ENCODE measurements at places on chromosomes 5 and 9.
A peak's percentile ranks its signal among the peaks of the same experiment; 100 is the strongest.

GRCh38 chr5:130280528-130281217, 376.4 kb downstream of the CHSY3 start:
- DNase-seq: no peak

DNA sequence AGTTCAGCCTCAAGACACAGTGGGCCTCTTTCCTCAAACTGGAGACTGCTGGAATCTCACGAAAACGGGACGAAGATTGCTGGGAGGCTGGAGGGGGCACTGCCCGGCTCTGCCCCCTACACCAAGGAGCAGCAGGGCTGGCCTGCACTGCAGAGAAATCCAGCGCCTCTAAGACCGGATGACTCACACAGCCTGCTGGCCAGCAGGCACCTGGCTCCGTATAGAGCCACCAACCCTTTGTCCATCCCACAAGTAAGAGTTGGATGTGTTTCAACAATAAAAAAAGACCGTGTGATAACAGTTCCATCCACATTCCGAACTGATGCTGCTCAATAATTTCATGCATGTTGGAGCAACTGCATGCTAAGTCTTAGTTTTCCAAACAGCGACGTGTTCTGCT, 11.5 kb downstream of the CCDC127 start:
- no peak for DNase-seq

DNA sequence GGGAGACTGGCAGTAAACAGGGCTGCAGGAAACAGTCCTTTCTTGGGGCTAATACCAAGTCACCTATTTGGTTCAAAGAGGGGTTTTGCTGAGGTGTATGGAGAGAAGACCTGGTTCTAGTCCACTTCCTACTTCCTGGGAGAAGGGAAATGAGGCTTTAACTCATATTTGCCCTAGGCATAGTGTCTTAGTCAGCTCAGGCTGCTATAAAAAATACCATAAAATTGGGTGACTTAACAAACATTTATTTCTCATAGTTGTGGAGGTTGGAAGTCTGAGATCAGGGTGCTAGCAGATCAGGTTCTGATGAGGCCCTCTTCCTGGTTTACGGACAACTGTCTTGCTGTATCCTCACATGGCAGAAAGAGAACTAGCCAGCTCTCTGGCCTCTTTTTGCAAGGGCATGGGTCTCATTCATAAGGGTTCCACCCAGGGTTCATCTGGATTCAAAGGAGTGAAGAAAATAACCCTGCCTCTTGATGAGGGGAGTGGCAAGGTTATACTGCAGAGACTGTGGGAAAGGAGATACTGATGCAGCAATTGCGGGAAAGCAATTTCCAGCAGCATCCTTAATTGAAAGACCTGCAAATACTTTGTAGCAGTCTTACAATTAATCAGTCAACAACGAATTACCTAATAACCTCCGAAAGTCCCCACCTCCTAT, 40.5 kb downstream of the ANKDD1B start:
- DNase-seq: no peak

- DNase-seq: no peak
Observed at GRCh38 chr5:72084876-72085275, 22.4 kb upstream of the MAP1B start.

- no peak for DNase-seq
Observed at GRCh38 chr5:155625315-155625714, 611.8 kb downstream of the KIF4B start.

DNA sequence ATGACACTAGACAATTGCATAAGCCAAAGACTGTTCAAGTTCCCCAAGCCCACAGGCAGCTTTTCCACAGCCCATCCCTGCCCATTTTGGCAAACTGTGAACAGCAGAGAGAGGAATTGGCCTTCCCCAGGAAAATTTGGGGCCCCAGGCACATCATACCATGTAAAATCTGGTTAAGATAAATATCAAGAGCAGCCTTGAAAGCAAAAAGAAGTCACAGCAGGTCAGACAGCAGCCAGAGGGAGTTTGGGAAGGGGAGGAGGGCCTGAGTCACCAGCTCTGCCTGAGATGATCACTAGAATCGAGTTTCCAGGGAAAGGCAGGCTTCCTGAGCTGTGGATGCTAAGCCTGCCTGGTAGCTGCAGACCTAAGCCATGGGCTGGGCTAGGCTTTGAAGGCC, 179.2 kb downstream of the RFK start:
- no peak for DNase-seq

DNA sequence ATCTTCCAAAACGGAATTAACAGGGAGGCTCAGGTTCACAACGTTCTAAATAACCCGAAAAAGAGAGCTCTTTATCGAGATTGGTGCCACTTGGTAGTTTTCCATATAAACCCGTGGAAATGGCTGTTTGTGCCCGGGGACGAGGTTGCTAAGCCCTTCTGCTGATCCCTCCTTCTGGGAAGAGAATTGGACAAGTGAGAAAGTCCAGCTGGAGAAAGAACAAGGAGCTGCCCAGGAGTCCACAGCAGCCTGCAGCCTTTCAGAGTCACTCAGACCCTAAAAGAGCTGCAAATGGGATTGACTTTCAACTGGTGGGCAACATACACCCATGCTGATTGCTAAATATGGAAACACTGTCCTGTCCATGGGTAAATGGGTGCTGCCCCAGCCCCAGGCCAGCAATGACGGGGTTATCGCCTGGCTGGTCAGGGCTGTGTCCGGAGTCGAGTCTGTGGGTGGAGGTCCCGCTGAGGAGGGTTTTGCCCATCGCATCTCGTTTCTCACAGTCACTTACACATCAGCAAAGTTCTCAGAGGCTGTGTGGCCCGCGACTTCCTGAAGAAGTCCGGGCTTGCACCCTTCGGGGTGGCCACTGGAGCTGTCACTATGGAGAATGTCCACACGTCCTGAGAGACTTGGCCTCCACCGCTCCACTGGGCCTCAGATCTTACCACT, 40.7 kb upstream of the HSD17B3 start:
- DNase-seq: no peak

DNA sequence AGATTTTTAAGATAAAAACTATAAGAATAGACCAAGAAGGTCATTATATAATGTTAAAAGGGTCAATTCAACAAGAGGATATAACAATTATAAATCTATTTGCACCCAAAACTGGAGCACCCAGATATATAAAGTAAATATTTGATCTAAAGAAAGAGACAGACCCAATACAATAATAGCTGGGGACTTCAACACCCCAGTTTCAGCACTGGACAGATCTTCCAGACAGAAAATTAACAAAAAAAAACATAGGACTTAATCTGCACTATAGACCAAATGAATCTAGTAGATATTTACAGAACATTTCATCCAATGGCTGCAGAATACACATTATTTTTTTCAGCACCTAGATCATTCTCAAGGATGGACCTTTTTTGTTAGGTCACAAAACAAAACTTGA, 331.9 kb downstream of the SPOCK1 start:
- DNase-seq: no peak

GRCh38 chr5:159342840-159343239, 12.6 kb upstream of the IL12B start:
- DNase-seq: no peak

DNA sequence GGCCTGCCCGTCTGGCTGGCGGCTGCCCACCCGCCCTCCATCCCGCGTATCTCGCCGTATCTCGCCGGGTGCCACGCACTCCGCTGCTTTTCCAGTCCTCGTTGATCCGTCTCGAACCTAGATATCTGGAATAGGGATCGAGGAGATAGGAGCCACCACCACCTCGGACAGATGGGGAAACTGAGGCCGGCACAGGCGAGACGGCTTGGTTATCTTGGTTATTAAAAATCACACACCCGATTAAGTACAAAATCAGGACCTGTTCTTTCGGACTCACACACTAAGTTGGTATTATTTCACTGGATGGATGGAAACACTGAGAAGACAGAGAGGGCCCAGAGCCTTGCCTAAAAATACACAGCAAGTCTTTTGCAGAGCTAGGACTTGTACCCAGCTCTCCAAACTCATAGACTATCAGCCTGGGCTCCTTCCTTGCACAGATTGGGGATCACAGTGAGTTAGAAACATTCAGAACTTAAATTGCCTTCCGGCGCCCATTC, 678 bp downstream of the SLC26A2 start:
- no peak for DNase-seq

- no peak for DNase-seq
Observed at GRCh38 chr9:134410071-134410834, 84.0 kb downstream of the RXRA start.

- peak; percentile 19 for DNase-seq
Observed at GRCh38 chr9:133771486-133772482, 33.6 kb upstream of the SARDH start.

DNA sequence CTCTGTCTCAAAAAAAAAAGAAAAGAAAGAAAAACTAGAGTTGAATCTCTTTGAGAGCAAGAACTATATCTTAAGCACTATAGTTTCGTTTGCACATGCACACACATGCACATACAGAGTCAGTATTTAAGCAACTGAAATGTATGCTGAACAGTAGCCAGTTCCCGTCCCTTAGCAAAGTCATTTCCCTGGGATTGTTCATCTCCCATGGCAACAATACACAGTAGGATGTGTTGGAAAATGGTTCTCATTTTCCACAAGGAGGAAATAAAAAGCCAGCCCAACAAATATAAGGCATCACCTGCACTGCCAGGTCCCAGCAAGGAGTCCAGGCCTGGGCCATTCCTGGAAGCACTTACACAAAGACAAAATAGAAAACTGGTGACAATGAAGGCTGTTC, 4.2 kb upstream of the ZNF346 start:
- DNase-seq: no peak

GRCh38 chr9:76245518-76245917, 148.7 kb downstream of the RFK start:
- DNase-seq: no peak

GRCh38 chr5:122312591-122313406, 762 bp downstream of the SNCAIP start:
- peak; percentile 64 for DNase-seq

GRCh38 chr5:135708481-135709207, 125.8 kb upstream of the SLC25A48 start:
- no peak for DNase-seq

GRCh38 chr5:106408141-106408540, 1262.6 kb downstream of the EFNA5 start:
- no peak for DNase-seq

DNA sequence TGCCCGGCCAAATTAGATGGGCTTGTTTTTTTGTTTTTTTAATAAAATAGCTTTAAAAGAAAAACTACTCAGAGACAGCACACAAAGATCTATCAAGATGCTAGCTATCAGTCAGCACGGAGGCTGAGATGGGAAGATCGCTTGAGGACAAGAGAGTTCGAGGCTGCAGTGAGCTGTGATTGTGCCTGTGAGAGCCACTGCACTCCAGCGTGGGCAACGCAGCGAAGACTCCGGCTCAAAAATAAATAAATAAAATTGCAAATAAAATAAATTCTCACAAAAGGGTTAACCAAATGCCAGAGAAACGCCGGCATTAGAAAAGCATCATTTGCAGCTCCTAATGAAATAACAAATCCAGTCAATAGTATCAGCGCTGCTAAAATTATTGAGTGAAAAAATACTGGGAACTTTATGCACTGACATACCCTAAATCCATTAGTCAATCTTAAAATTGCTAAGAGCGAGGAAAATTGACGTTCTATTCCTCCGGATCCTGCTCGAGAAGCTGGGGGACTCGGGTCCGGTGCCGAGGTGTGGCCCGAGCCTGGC, 681 bp downstream of the CPLANE1 start:
- peak; percentile 35 for DNase-seq

GRCh38 chr9:91898451-91899218, 51.4 kb downstream of the ROR2 start:
- peak; percentile 59 for DNase-seq

- no peak for DNase-seq
Observed at GRCh38 chr5:6395621-6396020, 17.3 kb upstream of the MED10 start.

- DNase-seq: peak; percentile 64
Observed at GRCh38 chr5:138632900-138633489, 57.8 kb upstream of the HSPA9 start.

GRCh38 chr5:56910210-56910965, 992 bp downstream of the SETD9 start:
- peak; percentile 43 for DNase-seq

GRCh38 chr5:80853413-80853812, 106.8 kb upstream of the RASGRF2 start:
- no peak for DNase-seq

GRCh38 chr5:120532835-120533234, 68.7 kb downstream of the PRR16 start:
- DNase-seq: peak; percentile 51

DNA sequence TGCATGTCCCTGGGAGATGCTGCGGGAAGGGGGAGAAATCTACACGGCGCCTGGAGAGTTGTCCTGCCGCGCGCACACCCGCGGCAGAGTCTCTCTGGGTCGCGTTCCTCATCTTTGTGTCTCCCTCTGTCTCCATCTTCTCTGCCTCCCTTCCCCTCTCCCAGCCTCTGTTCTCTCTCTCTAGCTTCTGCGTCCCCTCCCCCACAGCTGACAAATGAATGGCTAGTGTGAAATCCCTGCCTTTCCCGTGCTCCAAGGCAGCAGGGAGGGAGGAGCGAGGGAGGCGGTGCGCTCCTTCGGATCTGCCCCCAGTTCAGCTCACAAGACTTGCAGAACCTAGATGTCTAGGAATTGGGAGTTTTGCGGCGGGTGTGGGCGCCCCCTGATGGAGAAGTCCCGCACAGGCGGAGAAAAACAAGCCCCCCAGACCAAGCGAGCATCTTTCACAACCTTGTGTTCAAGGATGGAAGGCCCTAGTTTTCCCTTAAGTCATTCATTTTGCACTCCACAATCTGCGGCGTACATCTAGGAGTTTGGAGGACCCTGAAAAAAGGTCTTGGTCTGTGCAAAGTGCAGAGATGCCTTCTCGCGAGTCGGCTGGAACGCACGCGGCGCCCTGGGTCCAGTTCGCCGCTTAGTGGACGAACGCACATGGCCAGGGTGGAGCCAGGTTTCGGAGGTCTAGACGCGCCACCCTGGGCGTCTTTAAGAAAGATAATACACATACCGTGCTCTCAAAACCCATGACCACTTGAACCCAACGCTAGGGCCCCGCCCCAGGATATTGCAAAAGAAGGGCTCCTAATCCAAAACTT, 2.0 kb downstream of the VCAN start:
- peak; percentile 95 for DNase-seq

GRCh38 chr5:90201923-90202322, 207.6 kb downstream of the CETN3 start:
- DNase-seq: no peak

GRCh38 chr9:14813336-14814248, 91.1 kb upstream of the CER1 start:
- no peak for DNase-seq

Data from glutamatergic neuron (in vitro differentiated cells).